Activated CD8-positive, alpha-beta memory T cell treated with anti-CD3 and anti-CD28 coated beads for 48 hours (primary cell): ENCODE measurements at places on chromosomes 6 and 20.

GRCh38 chr6:95917034-95917433 lies 98.7 kb upstream of the FUT9 start:
- DNase-seq = no peak

DNA sequence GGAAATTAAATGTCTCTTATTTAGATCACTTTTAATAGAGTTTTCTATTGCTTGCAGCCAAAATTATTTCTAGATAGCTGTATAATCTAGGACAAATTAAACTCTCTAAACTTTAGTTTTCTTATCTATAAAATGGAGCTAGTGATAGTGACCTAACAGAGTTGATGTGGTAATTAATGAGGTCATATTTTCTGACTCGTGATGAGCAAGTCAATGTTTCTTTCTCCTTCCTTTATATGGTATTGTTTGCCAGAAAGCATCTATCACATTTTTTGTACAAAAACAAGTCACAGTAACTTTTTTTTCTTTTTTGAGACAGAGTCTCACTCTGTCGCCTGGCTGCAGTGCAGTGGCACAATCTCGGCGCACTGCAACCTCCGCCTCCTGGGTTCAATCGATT lies 267.7 kb downstream of the FARS2 start:
- DNase-seq = no peak

DNA sequence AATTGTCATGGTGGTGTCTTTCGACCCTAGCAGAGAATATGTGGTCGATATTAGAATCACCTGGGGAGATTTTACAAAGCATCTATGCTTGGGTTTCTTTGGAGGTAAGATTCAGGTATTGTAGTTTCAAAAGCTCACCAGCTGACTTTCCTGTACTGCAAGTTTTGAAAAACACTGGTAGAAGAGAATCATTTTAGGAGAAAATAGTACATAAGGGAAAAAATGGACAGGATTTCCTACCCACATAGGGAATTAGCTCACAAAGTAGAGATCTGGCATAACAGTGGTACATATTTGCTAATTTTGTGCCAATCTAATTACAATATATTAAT lies 27.4 kb upstream of the ABT1 start:
- DNase-seq = no peak

- no peak for DNase-seq
Measured at GRCh38 chr6:146305092-146305491, 238.5 kb upstream of the RAB32 start.

DNA sequence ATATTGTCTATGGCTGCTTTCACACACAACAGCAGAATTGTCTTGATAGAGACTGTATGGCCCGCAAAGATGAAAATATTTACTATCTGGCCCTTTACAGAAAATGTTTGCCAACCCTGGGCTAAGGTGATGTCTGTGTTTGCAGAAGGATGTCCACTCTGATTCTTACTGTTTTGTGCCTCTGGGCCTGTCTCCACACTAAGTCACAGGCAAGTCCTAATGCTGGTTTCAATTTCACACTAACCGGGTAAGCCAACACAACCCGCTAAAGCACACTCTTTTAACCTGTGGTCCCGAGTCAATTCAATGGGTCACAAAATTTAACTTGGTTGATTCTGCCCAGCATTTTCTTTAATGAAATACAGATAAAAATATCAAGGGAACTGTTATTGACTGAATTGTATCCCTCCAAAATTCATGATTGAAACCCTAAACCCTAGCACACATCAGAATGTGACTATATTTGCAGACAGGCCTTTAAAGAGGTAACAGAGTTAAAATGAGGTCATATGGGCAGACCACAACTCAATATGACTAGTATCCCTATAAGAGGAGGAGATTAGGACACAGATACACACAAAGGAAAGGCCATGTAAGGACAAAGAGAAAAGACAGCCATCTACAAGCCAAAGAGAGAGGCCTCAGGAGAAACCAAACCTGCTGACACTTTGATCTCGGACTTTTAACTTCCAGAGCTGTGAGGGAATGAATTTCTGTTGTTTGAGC lies 78.4 kb downstream of the FYN start:
- no peak for DNase-seq

GRCh38 chr6:16292942-16293341 lies 54.6 kb downstream of the GMPR start:
- no peak for DNase-seq

DNA sequence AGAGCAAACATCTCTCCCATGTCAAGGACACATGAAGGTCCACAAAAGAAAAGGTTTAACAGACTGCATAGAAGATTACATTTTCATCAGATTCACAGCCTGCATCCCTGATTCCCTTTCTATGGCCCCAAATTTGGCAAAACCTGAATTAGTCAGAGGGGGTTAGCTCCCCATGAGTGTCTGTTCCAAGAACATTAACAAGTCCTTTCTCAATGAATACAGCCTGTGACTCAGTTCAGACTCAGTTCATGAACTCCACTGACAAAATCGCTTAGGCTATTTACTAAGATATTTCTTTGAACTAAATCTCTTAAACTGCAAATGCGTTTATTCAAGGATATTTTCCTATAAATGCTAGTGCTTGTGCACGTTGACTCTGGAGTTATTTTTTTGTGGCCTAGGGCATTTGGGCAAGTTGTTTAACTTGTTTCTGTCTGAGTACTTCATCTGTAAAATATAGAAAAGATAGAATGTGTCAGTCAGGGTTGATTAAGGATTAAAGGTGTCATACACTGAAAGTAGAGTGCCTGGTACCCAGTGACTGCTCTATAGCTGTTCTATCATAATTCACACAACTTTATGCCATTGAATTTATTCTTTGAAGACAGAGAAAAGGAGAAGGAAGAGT lies 422.6 kb downstream of the HTR1B start:
- DNase-seq = no peak

- no peak for DNase-seq
Measured at GRCh38 chr6:139961190-139961589, 586.7 kb upstream of the CITED2 start.

DNA sequence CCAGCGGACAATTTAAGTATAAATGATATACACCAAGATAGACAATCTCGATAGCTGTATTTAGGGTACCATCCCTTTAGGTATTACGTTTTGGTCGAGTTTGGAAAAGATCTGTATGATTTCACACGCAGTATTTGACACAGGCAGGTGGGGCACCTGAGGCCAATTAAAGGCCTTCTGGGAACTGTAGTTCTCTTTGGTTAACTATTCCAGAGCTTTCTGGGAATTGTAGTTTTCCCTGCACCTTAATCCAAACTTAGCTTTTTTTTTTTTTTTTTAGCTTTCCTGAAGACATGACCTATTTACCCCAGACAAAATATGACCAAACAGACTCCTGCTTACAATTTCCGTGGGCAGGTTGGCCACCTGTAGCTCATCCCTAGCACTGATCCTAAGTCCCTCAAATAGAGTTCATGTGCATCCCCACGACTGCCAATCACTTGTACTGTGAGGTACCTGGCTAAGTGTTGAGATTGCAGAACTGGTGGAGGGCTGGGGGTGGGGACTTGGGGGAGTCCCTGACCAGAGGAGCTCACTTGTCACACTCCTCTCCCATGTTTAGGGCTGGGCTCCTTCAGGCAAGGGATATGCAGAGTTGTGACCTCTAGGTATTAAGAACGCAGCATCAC lies 999 bp upstream of the EHMT2 start:
- DNase-seq = no peak

DNA sequence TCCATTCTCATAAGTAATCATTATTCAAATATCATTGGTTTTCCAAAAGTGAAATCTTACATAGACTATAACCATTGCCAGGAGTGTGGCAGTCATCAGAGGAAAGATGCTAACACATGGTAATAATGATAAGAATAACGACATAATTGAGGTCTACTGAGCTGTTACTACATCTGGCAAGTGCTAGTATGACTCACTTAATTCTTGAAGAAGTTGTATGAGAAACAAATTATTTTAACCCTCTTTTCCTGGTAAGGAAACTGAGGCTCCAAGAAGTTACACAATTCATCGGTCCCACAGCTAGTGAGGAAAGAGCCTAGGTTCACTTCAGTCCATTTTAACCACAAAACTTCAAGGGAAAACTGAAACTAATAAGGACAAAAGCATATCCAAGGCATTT lies 335.6 kb upstream of the BTBD3 start:
- no peak for DNase-seq

- DNase-seq = no peak
Measured at GRCh38 chr6:16660157-16660497, 101.1 kb downstream of the ATXN1 start.

- DNase-seq = no peak
Measured at GRCh38 chr20:53929974-53930650, 140.3 kb downstream of the BCAS1 start.

DNA sequence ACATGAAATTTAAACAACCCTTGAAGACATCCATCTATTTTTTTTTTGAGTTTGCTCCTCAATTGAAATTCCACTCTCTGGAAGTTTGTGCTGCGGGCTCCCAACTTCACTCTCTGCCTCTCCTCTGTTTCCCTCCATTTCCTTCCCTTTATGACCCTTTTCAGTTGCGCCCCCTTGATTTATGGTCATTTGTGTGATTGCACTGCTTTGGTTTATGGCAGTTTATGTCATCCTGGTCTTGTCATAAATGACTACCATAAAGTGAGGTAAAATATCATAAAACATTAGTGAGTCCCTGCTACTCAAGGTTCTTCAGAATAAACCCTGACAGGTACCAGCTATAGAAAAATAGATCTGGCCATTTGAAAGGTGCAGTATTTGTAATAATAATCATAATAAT lies 348.3 kb upstream of the ZFP64 start:
- no peak for DNase-seq

DNA sequence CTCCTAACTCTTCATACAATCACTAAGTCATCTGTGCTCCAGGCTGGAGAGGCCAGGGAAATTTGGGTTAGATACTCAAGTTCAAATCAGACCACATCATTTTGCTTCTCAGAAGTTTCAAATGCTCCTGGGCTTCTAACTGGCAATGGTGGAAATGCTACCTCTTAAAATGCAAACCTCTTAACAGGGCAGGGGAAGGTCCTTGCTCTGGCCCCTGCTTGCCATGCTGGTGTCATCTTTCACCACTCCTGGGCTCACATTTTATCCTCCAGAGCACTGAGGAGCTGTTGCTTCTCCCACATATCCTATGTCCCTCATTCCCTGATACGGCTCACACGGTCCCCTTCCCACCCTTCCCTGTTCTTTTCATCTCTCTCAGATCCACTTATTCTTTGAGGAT lies 41.8 kb upstream of the NT5E start:
- no peak for DNase-seq
